ENCODE measurements at places on chromosomes 6 and 20. TPM values are rescaled to one million over a fixed set of nuclear protein-coding genes. Genes with fewer than 3 reads are reported as not detected.

DNA sequence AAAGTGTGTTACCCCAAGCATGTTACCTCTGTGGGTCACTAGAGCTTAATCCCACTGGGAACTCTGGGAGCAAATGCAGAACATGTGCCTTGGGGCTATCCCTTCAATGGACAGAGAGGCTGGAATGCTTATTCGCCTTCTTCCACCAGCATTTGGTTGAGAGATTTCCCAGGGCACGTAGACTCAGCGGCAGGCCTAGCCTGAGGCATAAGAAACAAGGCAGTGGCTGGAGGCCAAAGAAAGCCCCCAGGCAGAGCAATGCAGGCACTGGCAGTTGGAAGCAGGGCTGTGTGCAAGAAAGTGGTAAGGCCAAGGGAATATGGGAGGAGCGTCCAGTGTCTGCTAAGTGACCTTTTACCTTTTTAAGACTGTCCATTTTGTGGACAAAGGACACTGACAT, 114.0 kb upstream of the FLRT3 start:
- DNase-seq = no peak

DNA sequence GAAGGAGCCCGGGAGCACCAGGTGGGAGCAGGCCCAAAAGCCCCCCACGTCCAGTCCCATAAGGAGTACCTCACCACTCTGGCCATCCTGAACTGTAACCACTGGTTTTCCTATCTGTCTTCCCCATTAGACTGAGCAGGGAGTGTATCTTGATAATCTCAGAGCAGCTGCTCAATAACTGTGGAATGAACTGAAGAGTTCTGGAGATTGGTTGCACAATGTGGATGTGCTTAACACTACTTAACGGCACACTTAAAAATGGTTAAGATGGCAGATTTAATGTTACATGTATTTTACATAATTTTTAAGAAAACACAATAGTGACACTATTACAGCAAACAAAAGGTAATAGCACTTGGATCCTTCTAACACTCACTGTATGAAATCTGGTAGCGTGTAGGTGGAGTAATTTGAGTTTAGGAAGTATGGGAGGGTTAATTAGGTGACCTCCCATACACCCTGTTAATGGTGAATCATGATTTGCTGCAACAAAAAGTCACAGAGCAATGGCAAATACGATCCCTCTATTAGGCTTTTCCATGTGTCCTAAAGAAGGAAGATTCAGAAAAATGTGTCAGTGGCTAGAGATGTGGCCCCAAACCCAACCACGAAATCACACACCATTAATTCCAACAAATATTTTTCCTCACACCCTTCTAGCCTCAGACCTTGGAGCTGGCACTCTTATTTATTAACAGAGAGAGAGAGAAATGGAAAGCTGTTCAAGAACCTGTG, 18.4 kb downstream of the TRAM2 start:
- DNase-seq = no peak

GRCh38 chr6:12509060-12509459, 207.5 kb upstream of the PHACTR1 start:
- no peak for DNase-seq

- DNase-seq = no peak
Measured at GRCh38 chr6:127877231-127877630, 23.6 kb downstream of the THEMIS start.

DNA sequence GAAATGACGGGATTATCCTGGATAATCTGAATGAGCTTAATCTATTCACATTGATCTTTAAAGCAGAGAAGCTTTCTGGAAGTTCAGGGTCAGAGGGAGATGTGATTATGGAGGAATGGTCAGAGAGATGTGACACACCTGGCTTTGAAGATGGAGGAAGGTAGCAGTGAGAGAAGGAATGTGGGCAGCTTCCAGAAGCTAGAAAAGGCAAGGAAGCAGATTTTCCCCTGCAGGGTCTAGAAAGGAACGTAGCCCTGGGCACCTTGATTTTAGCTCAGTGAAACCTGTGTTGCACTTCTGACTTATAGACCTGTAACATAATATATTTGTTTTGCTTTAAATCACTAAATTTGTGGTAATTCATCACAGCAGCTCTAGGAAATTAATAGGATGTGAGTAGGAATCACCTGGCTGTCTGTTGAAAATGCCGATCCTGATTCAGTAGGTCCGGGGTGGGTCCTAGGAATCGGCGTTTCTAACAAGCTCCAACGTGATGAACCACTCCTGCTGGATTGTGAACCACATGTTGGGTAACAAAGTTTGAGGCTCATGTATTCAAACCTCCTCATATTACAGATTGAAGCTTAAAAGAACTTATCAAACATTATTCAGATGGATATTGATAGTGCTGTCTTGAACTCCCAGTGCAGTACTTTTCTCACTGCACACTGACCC, 157.0 kb downstream of the GJA1 start:
- no peak for DNase-seq

The VGLL2 gene
- 97.0 TPM for polyA plus RNA-seq

The PPP1R16B gene
- 3.9 TPM for polyA plus RNA-seq

- DNase-seq = no peak
Measured at GRCh38 chr6:11831653-11832052, 53.0 kb upstream of the ADTRP start.

DNA sequence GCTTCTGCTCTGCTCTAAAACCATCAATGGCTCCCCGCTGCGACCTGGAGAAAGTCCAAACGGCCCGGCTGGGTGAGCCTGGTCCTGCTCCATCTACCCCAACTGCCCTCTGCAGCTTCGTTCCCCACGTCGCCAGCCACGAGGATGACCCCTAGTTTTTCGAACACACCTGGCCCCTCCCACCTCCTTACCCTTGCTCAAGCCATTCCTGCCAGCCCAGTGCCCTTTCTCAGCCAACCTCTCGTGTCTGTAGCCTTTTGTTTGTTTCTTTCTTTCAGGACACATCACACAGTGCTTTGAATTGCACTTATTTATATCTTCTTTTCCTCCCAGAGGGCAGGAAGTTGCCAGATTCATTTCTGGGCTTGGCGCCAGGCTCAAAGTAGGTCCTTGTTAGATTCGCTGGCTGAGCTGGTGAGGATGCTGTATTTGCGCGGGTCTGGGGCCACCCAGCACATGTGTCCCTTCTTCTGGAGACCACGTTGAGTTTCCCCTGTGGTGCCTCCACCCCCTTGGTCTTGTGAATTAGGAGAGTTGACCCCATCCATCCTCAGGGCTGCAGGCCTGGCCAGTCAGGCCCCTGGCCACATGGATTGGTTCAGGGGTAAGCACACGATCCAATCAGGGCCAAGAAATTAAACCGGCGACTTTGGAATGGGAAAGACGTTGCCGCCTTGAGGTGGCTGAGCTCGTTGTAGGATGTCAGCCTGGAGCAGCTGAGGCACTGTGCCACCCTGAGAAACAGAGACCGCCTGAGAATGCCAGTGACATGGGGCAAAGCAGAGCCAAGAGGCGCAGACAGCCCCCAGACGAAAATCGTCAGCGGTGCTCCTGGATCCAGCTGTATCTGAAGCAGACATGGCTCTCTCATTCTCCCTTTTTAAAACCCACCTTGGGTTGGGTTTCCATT, 156.0 kb downstream of the CEBPB start:
- DNase-seq = peak; percentile 79

The FERMT1 gene
- polyA plus RNA-seq = 0.23 TPM

The MYBL2 gene
- polyA plus RNA-seq = 18.0 TPM

DNA sequence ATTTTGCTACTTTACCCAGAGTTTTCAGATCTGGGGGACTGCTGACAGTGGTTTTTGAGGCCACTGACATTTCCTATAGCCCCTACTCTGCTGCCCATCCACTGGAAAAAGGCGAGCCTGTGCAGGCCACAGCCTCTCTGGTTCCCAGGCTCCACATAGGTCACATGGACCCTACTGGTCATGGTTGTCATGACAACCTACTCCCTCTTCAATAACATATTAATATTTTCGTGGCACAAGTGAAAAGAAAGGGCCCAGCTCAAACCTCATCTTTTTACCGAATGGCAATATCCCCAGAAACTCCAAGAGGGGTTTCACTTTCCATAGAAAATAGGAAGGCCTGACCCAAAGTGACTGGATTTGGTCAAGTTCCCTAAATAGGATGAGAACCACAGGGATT, 11.0 kb upstream of the FOXO3 start:
- no peak for DNase-seq

DNA sequence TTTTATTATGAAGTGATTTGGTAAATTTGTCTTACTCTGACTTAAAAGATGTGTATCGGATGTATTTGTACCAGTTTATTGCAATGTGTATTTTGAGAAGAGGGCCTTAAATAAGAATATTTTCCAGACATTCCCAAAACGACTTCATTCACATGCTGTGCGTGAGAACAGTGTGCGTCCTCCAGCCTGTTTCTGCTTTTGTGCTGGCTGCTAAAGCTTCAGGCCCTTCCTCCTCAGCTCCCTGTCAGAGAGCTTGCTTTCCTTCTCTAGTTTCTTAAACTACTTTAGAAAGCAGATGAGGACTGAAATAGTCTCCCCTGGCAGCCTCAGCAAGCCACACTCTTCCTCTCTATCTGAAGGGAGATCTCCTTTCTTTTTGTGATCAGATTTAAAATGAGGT, 157.8 kb downstream of the SAMD5 start:
- no peak for DNase-seq

DNA sequence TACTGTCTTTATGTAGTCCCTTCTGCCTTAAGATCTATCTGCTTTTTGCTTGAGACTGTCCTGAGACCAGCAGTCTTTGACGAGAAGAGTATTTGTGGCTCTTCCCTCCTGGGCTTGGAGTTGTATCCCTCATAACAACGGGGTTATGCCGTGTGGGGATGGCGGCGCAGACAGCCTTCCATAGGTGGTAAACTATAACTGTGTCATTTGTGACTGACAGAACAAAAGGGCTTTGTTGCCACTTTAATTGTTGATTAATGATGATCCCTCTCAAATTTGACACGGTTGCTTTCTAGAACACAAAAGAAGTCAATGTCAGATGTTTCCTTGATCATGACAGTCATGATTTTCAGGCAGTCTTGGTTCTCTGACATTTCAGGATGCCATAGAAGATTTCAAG, 196.6 kb downstream of the JARID2 start:
- no peak for DNase-seq

The CTCFL gene
- polyA plus RNA-seq = 0.16 TPM

DNA sequence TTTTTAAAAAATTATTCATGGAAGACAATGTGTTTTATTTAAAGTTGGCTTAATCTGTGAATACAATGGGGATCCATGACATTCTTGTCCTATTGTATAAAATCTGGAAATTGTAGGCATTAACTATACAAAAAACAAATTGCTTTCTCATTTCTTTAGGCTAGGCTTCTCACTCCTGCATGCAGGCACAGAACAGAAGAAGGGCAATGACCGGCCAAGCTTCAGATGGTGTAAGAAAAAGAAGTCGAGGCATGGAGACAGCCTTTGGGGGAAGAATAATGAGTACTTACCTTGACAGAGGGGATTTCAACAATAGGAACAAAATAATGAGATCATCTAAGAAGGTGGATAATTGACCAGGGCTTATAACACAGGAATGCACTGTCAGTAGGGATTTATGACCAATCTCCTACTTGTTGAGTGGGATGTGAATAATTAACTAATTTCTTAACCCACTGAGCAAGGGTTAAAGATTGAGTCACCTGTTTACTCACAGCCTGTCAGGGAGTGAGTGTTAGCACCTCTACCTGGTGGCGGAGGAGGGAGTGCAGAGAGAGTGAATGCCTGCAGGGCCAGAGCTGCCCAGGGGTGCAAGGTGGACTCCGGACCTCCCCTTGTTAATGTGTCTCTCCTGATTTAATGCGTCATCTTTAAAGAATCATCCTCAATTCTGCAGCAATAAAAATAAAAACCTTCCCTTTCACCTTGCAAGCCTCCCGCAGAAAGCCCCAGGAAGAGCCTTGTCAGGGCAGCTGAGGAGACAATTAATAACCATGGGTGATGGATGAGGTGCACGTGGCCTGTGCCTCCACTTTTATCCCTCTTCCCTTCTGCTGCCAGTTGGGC, 3.9 kb downstream of the SLC22A2 start:
- DNase-seq = no peak

DNA sequence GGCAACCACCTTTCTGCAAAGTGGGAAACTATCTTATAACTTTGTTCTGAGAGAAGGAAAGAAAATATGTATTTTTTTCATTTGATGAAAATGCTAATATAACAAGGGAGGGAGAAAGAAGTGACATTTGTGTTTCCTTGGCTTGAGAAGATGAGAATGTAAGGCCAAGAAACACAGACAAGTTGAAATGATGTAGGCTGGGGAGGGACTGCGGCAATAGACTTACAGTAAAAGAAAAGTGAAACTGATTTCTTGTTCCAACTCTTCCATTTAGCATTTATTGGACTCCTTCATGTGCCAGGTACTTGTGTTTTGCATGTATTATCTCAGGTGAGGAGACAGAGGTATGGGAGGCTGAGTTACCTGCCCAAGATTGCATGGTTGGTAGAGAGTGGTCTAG, 130.9 kb downstream of the CARMIL1 start:
- no peak for DNase-seq

DNA sequence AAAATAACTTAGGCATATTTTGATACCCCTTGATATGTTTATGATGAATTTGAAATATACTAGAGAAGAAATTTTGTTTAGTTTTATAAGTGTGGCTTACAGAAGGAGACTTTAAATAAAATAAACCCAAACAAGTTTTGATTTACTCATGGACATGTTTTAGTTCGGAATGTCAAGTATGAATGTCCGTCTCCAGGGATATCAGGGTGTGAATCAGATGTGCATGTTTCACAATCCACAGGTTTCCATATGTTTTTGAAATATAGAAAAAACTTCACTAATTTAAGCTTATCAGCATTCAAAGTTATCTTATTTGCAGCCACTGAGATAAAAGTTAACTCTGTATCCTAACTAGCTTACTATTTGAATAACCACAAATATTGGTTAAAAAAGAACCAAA, 51.5 kb downstream of the PLCB1 start:
- DNase-seq = no peak

DNA sequence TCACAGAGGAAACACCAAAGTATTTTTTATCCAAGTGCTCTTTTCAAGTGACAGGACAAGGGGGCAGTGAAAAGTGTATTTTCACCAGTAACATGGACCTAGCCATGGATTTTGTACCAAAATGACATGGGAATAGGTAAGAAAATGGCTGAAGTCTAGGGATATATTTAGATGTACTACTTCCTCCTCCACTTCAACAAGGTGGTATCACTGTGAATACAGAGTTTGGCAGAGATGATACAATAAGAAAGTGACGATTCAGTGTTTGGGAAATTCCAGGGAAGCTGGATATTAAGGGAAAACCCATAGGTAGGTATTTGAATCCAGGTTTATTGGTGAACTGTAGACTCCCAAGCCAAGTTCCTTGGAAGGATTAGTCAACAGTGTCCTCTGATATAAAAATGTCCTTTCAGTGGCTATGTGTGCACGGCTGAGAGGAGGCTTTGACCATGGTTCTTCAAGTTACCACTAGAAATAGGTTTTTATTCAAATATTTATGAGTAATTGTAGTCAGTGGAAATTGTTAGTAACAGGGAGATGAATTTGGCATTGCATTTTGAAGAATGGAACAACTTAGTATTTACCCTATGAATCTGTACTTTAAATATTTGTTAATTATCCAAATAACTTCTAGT, 356.0 kb upstream of the CITED2 start:
- DNase-seq = no peak

Data from muscle of back (tissue), 13 donors.